ENCODE measurements at places on chromosomes 7 and 10.

GRCh38 chr7:18489624-18490023, 5.9 kb upstream of the HDAC9 start:
- DNase-seq: no peak

DNA sequence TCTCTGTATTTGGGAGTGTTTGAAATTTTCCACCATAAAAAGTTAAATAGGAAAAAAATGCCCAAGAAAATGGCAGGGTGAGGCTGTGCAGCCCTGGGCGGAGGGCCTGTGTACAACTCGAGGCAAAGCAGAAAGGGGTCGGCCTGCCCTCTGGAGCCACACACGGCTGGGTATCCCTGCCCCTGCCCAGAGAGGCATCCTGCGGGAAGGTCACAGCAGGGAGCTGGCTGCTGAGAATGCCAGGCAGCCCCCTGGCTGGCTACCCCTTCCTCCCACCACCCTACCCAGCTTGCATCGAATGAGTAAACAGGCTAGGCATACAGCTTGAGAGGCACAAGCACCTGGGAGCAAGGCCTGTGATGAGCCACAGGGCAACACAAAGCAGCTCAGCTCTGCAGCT, 46.1 kb downstream of the CAMK2B start:
- no peak for DNase-seq

GRCh38 chr10:94333051-94333450, 29.7 kb downstream of the NOC3L start:
- no peak for DNase-seq

GRCh38 chr10:47421057-47421952, 37.2 kb upstream of the ZNF488 start:
- no peak for DNase-seq

DNA sequence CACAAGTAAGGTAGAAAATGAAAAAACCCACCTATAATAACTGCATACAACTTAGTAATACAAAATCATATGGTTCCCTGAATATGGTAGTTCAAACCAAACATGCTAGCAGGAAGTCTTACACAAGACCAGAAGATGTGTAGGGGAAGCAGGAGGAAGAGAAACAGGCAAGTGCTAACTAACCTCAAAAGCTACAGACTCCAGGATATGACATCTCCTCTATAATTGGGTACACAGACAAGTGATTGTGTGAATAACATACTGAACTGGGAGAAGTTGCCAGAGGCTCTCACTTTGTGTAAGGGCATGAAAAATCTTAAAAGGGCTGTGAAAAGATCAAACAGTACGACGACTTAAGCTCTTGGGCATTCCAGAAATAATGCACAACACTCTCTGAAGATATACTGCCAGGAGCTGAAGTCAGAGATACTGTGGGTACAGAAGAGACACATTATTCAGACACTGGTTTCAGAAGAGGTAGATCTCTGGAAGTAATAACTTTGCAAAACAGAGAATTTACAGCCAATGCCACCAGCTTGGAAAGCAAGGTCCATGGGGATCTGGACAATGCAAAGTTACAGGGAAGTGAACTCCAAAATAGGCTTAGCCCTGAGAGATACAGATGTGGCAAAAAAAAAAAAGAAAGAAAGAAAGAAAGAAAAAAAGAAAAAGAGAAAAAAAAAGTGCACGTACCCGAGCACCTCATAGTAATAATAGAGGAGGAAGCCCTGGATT, 767.2 kb downstream of the TNS3 start:
- no peak for DNase-seq

DNA sequence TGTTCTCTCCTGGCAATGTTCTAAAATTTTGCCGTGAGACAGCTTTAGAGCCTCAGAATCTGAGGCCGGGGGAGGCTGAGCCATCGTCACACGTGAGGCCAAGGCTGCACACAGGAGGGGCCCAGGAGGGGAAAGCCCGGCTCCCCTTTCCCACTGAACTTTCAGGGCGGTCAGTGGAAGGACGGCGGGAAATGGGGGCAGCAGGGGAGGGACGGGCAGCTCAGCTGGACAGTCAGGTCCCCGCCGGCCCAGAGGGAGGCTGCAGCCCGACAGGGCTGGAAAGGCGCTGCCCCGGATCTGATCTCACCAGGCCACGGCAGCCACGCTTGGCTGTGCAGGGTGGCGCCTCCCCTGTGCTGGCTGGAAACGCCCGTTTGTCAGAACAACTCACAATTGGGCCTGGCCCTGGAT, 43.3 kb upstream of the ADGRA1 start:
- DNase-seq: no peak

DNA sequence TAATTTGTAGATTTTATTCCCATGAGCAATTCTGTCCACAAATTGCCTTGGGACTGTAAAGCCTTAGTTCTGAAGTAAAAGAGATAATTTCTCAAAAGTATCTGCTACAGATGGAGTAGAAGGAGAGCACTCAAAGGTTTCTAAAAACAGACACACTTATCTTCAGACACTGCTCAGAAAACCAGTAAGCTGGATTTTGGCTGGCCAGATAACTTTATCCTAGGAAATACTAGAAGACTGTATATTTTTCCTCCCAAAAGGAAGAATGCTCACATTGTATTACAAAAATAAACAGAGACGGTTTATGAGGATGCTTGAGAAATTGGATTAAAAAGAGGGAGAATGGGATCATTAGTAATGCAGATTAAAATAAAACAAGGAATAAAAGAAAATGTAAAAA, 178.0 kb upstream of the IGFBP3 start:
- DNase-seq: no peak

DNA sequence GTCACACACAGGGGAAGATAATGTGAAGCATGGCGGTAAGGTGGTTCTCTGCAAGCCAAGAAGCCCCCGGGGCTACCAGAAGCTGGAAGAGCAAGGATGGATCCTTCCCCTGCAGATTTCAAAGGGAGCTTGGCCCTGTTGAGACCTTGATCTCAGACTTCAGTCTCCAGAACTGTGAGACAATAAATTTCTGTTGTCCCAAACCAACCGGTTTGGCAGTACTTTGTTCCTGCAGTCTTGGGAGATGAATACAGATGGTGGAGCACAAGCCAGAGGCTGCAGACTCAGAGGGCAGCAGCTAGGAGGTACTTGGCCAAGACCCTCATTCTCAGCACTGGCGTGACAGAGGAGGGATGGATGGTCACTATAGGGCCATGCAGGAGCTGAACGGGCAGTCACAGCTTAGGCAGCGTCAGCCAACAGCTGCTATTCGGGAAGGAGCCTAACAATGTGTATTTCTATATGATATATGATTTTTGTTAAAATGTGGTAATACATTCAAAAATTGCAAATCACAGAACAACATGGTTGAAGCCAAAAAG, 387.3 kb downstream of the TNS3 start:
- DNase-seq: no peak

- DNase-seq: no peak
Observed at GRCh38 chr7:25857376-25858067, 294.5 kb upstream of the NFE2L3 start.

DNA sequence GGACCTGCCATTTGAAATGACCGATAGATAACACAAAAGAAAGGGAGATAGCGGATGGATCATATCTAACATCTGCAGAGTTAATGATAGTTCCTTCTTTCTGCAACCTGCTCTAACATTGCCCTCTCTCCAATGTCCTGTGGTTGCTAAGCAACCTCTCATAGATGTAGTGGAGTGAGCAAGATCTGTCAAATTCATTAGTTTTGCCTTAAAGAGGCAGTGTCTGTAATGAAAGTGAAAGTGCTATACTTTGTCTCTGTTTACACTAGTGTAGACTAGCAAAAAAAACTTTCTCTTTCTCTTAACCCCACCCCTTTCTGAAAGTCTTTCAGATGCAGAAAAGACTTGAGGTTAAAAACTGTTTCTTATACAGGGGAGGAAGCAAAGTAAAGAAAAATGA, 1196.9 kb downstream of the SORCS3 start:
- DNase-seq: peak; percentile 25

GRCh38 chr7:146479040-146479439, 362.4 kb downstream of the CNTNAP2 start:
- DNase-seq: no peak

GRCh38 chr7:66877577-66878300, 43.3 kb upstream of the TMEM248 start:
- peak; percentile 39 for DNase-seq

- DNase-seq: no peak
Observed at GRCh38 chr7:46468753-46469356, 547.8 kb upstream of the IGFBP3 start.

- no peak for DNase-seq
Observed at GRCh38 chr10:24574161-24574560, 149.5 kb downstream of the ARHGAP21 start.

GRCh38 chr10:116418389-116418788, 9.3 kb upstream of the PNLIPRP3 start:
- DNase-seq: no peak

DNA sequence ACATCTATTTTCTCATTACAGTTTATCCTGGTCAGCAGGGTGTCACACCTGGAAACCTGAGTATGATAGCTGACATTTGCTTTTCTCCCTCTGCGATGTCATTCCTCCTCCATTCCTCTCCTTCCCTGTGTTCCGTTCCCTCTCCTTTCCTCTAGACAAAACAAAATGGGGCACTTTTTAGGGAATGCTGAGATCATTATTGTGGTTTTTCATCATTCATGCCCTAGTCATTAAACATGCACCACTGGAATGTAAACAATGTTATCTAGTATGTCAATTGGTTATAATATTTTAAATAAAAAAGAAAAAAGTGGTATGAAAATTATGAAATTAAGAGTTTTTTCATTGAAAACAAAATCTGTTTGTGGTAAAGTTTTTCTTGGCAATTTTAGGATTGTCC, 132.6 kb downstream of the MAPK8 start:
- no peak for DNase-seq

- no peak for DNase-seq
Observed at GRCh38 chr10:68606918-68607317, 46.8 kb downstream of the TET1 start.

DNA sequence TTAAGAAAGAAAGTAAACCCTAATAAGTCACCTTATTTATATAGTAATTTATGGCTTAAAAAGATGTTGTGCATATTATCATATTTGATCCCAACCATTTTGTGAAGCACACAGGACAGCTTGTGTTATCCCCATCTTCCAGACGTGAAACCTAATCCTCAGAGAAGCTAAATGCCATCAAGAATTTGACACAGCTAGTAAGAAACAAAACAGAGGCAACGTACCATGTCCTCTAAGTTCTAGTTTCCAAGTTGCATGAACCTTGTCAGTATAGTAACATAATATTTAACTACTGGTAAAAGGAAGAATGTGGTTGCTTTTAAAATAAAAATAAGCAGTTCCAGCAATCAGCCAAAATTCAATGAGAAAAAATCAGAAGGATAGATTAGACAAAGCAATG, 41.5 kb downstream of the PTN start:
- DNase-seq: no peak

GRCh38 chr10:132037676-132037975, 28.1 kb upstream of the JAKMIP3 start:
- DNase-seq: no peak

DNA sequence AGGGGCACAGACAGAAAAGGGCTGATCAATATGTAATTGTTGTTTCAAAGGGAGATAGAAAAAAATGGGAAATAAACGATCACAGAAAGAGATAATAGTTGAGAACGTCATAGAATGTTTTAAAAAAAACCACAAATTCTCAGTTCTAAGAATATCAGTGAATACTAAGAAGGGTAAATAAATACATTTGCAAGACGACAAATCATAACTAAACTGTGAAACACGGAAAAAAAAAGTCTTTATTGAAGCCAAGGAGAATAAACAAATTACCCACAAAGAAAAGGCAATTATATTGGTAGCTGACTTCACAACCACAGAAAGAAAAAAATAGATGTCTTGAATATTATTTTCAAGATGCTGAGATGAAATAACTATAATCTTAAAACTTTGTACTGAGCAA, 305.2 kb upstream of the STEAP1 start:
- no peak for DNase-seq

- no peak for DNase-seq
Observed at GRCh38 chr7:40324914-40325313, 190.1 kb downstream of the SUGCT start.

DNA sequence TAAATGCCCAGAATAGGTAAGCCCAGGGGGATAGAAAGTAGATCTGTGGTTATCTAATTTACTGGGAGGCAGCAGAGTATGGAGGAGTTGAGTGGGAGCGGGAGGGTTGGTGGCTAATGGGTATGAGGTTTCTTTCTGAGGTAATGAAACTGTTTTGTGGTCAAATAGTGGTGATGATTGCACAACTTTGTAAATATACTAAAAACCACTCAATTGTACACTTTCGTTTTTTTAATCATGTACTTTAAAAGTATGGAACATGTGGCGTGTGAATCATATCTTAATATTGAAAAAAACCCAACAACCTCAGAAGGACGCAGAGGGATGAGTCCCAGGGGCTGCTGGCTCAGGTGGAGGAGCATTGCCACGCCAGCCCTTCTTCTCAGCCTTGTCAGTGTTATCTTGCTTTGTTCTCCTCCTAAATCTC, 118.1 kb downstream of the WDR11 start:
- DNase-seq: peak; percentile 23

DNA sequence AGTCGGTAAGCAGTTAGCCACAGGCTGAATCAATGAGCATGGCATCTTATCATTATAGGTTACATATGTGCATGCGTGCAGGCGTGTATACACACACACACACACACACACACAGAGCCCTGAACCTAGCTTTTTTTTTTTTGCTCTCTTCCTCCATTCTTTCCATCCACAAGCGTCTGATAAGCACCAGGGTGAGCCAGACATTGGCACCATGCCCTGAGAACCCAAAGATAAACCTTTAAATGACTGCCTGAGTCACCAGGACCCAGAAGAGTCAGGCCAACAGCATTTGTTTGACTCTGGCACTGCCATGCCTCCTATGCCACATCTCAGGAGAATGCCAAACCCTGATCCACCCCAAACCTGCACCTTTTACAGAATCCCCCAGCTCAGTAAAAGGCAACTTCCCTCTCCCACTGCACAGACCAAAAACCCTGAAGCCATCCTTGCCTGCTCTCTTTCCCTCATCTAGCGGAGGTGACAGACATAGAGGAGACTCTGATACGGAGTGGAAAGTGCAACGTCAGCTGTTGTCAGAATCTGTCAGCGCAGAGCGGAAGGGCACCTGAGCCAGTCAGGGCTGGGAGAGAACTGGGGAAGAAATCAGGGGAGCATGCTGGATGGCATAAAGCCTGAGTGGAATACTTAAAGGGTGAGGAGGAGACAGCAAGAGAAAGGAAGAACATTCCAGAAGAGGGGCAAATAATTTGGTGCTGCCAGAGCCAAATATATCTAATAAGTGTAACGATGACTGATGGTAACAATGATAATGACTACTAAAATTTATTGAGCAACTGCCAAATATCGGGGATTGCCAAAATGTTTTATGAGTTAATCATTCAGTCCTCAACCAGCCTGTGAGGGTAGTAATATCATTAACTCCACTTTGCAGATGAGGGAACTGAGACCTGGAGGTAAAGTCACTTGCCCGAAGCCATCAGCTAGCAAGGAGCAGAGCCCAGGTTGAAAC, 3.2 kb downstream of the PARP12 start:
- no peak for DNase-seq

DNA sequence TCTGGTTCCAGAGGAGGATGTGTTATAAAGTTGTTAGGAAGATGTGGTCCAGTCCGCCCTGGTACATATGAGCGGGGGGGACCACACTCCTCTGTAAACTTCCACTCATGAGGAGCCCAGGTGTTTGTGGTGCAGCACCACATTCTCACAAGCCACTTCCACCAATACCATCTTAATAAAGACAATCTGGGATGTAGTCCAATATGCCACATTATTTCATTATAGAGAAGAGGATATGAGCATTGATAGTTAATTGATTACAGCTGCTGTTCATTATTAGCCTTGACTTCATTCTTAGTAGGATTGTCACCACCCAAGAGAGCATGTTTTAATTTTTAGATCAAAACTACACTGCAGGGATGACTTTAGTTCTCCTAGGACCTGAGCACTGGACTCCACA, 40.5 kb downstream of the ERCC6 start:
- DNase-seq: no peak

GRCh38 chr7:2985866-2986265, 57.8 kb downstream of the CARD11 start:
- no peak for DNase-seq

Data from activated CD4-positive, alpha-beta T cell treated with anti-CD3 and anti-CD28 coated beads, Interleukin-2, Interleukin-4, amounts not matched to agents 100 ng/mL and 50 ng/mL, durations not matched to agents 16 hours and 8 hours (primary cell).